DMS153 (cell line): ENCODE measurements at places on chromosomes 6 and 20.
A peak's percentile ranks its signal among the peaks of the same experiment; 100 is the strongest.

DNA sequence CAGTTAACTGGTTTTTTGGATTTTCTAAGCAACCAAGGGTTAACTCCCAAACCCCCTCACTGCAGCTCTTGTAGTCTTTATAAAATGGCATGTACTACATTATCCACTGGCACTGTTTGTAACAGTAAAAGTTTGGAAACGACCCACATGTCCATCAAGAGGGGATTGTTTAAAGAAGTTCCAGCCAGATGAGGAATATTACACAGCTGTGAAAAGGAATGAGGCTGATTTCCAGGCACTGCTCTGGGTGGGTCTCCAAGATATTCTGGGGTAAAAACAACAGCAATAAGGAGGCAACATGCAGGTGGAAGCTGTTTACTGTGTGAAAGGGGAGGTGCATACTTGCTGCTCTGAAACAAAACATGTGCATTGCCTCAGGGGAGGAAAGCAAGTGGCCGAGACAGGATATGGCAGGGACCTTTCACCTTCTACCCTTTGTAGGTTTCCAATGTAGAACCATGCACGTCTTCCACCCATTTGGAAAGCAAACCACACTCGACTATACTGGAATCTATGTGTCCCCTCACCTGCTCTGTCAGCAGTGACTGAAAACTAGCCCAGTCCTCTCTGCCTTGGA is 51.9 kb downstream of the GRM4 start:
- no peak for DNase-seq

GRCh38 chr6:65410309-65410708 is 296.7 kb downstream of the EYS start:
- no peak for DNase-seq

DNA sequence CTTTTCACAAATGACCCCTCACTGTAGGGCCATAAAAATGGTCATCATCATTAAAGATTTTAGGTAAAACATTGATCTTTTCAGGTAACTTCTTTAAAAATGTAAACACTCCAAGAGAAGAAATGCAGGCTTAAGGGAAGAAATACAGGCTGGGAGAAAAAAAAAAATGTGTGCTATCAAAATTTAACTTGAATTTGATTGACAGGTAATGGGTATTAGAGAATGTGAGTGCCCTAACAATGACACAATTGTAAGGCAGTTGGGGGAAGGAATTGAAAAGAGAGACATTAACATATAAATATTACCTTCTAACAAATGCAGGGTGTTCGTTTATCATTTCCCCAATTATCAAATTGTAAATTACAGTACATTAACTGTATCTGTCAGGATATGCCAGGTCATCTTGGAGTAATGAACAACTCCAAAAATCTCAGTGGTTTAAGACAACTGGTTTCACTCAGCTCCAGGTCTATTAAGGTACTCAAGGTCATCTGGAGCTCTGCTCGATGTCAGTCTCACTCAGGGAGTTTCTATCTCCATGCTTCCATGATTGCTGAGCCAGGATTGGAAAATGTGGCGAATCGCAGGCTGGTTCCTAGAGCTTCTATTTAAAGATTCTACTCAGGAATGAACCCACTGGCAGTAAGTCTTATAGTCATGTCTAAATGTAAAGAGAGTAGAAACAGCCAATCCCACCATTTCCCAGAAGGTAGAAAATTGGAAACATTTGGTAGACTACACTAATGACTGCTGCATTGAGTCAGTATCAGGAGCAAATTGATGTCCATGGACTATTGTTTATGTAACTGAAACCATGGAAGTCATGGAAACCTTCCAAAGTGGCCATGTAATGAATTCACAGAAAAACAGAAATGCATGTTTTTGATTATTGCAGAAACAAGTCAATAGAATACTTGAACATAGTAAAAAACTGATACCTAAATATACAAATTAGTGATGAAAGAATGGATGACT is 55.6 kb downstream of the FRK start:
- DNase-seq: no peak

DNA sequence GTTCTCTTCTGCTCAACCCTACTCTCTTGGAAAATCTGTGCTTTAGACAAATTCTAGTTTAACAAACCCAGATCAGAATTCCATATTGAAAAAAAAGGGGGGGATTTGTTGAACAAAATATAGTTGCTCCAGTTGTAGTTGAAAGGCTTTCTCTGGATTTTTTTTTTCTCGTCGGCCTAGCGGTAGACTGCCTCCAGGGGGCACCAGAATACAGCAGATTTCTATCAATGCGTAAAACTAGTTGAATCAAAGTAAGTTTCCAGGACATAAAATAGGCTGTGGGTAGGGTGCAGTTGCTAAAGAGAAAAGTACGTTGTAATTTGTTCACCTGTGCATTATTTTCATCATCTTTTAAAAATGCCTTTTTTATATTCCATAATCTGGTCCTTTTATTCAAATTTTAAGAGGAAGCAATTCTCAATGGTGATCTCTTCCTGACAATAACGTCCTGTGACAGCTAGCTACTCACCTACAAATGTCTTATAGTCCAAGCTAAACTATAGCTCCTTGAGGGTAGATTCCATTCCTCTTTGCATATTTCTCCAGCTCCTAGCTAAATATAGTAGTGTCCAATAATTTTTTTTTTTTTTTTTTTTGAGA is 105.4 kb downstream of the PERP start:
- DNase-seq: peak; percentile 18

DNA sequence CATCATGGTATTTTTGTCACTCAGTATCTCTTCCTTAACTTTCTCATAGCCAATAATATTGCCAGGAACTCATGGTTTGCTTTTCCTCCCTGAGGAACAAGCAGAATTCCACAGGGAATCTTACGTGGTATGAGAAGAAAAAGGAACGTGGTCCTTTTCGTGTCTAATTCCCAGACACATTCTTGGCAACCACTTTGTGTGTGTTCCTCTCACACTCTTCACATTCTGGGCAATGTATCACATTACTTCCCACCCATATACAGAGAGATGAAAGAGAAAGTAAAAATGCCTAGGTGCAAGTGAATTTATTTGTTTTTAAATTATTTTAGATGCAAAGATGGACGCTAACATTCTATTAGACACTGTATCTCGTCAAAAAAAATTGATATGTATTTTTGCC is 102.7 kb downstream of the PTPRK start:
- DNase-seq: no peak

GRCh38 chr20:50369225-50370035 is 140.8 kb upstream of the PTPN1 start:
- DNase-seq: peak; percentile 85

GRCh38 chr20:19009081-19009688 is 195.6 kb downstream of the SCP2D1 start:
- no peak for DNase-seq

DNA sequence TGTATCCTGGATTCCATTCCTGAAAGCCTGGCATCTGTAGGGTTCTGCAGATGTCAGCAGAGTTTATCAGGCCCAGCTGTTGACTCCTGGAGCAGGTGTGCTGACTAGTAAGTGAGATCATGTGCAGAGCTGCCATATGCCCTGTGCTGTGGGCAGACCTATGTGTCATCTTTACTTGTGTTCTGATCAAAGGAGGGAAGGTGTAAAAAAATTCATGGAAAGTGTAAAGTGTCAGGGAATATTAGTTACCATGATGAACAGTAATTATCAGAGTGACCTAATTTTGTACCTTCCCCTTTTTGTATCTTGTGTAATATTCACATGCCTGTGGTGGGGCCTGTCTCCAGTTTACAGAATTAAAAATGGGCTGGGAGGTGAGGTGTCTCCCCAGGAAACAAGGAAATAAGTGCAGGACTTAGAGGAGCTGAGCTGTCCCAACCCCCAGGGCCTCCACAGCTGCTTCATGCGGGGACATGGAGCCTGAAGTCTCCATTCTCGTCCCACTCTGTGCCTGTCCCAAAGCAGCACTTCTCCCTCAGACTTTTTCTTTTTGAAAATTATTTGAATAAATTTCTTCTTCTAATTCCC is 148.2 kb upstream of the GGTLC1 start:
- DNase-seq: no peak

DNA sequence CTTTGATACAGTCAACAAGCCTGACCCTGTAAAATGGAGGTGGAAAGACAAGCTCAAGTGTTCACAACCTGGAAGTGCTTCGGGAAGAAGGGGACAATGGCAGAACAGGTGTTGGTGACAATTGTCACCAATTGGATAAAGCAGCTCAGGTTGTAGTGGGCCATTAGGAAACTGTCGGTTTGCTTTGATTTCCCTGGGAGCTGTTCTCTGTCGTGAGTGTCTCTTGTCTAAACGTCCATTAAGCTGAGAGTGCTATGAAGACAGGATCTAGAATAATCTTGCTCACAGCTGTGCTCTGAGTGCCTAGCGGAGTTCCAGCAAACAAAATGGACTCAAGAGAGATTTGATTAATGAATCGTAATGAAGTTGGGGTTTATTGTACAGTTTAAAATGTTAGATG is 15.0 kb downstream of the CCR6 start:
- peak; percentile 50 for DNase-seq

GRCh38 chr6:3577517-3577916 is 120.7 kb upstream of the SLC22A23 start:
- no peak for DNase-seq

DNA sequence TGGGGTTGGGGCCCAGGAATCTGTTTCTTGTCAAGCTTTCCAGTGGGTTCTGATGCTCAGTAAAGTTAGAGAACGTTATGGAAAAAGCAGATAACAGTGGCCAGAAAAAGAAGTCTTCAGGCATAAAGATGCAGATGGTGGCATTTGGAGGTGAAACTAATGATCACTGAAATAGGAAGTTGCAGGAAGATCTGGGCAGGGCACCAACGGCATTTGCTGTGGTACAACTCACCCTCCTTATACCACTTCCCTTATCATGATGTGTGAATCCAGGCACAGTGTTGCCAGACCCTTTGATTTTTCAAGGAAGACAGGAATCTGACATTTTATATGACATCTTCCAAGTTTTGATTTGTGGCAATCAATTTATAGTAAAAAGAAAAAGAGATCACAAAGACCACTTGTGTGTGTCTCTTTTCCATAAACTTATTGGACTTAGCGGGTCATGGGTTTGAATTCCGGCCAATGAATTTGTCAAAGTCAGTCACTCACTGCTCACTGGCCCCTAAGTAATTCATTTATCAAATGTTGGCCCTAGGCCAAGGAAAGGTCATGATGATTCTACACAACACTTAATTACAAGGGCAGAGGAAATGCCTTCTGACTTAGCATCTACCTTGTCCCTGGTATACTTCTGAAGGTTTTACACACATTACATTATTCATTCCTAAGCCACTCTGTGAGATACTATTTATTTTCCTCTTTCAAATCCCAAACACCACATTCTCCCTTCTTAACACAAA is 37.6 kb downstream of the LAMP5 start:
- DNase-seq: no peak

DNA sequence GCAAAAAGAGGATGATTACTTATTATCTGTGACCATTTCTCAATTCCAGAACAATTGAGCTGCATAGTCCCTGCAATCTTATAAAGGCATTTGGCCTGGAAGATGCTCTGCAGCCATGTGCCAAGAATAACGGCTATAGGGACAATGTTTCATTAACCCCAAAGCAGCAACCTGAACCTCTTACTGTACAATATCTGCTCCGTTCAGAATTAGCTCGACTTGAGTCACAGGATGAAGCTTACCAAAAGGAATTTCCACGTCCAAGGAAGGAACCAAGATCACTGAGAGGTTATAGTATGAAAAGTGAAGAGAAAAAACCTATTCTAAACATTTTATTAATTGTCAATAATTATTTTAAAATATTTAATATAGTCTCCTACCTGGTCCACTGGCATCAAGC is 167.3 kb upstream of the GMDS start:
- no peak for DNase-seq

DNA sequence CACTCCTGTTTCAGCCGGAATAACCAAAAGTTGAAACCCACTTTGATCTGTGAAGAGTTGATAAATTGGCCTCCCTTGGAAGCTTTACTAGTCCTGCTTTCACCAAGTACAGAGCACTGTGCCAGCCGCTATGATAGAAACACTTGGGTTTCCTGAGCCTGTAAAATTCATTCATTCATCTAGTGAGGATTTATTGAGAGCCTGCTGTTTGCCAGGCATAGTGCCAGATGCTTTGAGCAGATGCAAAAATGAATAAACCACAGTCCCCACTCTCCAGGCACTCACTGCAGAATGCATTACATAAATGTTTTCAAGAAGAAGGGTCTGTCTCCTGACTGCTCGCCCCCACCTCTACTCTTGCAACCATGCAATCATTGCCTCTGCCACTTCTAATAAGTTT is 25.3 kb upstream of the TMEM217 start:
- no peak for DNase-seq

DNA sequence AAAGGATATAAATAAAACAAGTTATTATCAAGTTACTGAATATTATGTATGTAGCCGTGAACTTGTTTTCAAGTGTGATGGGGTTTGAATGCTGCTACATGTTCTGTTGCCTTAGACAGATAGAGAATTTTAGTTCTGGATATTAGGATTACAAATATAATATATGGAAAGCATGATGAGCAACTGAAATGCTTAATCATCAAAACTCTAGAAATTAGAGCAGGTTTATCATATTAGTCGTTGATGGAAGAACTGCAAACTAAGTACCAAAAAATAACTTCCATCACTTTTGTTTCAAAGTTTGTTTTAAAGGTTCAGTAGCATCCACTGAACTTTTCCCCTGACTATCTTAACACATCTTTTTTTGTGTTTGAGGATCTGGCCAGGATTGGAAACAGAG is 49.1 kb upstream of the CCN2 start:
- DNase-seq: no peak

- DNase-seq: no peak
Observed at GRCh38 chr20:24131281-24131680, 142.7 kb upstream of the GGTLC1 start.

- DNase-seq: no peak
Observed at GRCh38 chr6:162864911-162865310, 137.1 kb downstream of the PACRG start.

DNA sequence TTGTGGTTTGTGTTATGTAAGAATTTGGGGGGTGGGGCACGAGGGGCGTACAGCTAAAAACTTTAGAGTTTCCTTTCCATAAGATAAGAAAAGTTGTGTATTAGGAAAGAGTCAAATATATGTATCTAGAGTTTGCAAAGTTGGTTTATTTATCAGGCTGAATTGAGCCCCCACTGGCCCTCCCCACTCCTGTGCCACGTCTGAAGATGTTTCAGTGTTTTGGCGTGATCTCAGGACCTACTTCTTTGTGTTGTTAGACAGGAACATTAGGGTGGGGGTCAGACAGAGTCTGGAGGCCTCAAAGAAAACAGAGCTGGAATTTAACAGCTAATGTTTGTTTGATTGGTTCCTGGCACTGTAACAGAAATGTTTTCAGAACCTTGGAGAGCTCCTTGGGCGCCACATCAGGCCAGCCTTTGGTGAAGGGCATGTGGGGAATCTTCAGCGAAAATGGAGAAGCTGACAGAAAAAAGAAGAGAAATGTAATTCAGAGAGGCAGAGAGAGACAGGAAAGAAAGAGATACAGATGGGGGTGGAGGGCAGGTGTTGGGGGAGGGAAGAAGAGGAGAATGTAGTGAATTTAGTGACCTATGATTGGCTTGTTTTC is 674 bp downstream of the NRSN1 start:
- DNase-seq: no peak
